ENCODE measurements at places on chromosomes 12 and 14. TPM values are rescaled to one million over a fixed set of nuclear protein-coding genes. Genes with fewer than 3 reads are reported as not detected.

GRCh38 chr14:26293909-26294308, 303.9 kb downstream of the NOVA1 start:
- no peak for DNase-seq

MRPL42 gene
- total RNA-seq: 34.6 TPM

CKAP4 gene
- total RNA-seq: 76.7 TPM

SEC23A gene
- total RNA-seq: 44.1 TPM

DNA sequence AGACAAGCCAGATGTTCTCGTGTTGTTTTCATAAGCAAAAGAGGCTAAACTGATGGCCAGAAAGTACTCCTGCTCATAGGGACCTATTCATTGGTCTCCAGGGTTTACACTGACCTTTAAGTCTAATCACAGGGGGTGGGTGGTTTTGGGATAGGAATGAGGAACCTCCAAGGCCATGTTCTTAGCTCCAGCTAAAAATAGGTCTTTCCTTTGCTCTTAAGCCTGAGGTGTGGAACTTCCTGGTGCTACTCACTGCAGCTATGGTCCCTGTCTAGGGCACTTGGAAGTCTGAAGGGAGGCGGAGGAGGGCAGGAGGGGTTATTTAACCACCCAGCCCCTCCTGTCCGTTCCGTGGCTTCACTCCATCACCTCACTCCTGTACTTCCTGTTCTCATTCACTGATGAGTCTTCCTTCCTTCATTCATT, 18.6 kb downstream of the GPRC5A start:
- DNase-seq: no peak

ARHGAP9 gene
- 65.4 TPM for total RNA-seq

- DNase-seq: no peak
Measured at GRCh38 chr12:26177283-26177682, 18.1 kb upstream of the SSPN start.

ACOT4 gene
- 0.44 TPM for total RNA-seq

DNA sequence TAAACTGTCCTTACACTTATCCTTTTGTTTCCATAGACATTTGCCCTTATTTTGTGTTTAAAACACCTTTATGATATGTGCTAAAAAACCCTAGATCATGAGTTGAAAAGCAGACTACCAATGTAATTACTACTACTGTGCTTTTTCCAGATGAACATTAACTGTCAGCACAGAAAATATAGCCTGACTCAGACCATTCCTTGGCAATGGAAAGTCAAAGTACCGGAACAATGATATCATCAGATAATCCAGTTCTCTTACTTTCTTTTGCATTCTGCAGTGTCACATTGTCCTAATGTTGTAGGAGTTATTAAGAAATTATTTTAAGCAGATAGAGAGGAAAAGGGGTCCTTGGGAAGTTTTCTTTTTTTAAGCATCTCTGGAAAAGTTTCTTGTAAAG, 1189.0 kb upstream of the FLRT2 start:
- no peak for DNase-seq

SLCO1B1 gene
- total RNA-seq: not detected

TEAD4 gene
- 120 TPM for total RNA-seq

GPR132 gene
- not detected for total RNA-seq

GRCh38 chr12:51823875-51824565, 24.5 kb downstream of the FIGNL2 start:
- DNase-seq: peak; percentile 40

DNA sequence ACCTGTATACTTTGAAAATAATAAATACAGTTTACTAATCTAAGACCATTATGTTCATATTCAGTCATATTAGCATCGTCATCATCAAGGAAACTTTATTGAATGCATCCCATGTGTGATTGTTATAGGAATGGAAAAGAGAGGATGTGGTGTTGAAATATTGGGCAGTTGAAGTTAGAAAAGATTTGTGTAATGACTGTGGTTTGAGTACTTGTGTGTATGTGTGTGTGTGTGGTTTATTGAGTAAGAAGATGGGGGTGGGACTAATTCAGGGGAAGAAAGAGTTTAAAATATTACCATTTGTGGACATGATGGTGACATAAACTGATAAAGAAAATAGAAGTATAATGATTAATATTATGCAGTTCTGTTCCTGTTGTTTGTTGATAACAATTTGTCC, 238.7 kb upstream of the SEL1L start:
- no peak for DNase-seq

GRCh38 chr14:62546862-62547474, 498.3 kb downstream of the KCNH5 start:
- DNase-seq: no peak

MYF6 gene
- 0.31 TPM for total RNA-seq

DNA sequence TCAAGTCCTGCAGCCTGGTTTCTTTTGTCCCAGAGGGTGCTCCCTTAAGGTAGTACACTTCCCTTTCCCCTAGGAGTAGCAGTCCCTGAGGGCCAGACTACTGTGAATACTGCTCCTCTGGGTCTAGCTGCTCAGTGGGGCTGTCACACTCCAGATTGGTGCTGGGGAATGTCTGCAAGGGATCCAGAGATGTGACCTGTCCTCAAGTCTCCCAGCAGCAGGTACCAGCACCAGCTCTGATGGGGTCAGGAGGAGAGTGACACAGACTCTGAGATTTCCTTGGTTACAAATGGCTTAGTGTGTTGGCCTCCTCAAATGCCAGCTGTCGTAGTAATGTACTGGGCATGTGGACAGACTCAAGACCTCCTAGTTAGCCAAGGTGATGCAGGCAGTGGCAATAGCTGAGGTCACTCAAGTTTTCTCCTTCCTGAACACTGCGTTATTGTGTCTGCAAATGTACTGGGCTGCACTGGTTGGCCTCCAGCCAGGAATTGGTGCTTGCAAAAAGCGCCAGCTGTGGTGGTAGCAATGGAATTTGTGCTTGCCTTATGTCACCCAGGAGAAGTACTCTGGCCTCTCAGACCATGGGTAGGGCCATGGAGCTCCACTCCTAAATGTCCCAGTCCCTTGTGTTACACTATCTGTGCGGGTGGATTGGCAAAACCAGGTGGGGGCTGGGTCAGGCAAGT, 36.4 kb upstream of the AEBP2 start:
- no peak for DNase-seq

TECPR2 gene
- total RNA-seq: 28.9 TPM

GRCh38 chr12:2344885-2345284, 292.1 kb downstream of the CACNA1C start:
- DNase-seq: no peak

DUSP6 gene
- 232 TPM for total RNA-seq

DNA sequence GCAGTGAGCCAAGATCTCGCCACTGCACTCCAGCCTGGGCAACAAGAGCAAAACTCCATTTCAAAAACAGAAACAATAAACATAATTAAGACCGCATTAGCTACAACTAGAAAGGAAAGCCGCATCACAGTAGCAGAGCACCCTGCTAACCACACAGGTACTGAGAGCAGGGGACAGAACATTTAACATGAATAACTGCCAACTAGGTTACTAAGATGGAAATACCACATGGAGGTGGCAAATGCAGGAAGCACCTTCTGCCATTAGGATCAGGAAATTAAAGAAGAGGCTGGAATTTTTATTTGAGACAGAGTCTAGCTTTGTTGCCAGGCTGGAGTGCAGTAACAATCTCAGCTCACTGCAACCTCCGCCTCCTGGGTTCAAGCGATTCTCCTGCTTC, 41.9 kb downstream of the CDC42BPB start:
- DNase-seq: no peak

DNA sequence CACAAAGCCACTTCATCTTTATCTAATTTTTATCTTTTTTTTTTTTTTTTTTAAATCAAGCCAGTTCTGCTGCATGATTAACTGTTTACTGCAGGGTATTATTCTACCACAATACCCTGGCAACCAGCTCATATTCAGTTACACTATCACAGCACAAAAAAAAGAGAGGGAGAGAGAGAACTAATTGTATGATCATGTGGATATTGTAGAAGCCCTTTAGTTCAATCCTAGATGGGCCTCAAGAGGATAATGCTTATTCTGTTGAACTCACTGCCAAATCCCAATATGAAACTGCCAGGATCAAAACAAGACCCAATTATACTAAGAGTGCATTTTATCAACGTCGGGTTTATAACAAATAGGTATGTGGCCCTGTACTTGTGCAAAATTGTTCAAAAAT, 51.5 kb downstream of the MED13L start:
- no peak for DNase-seq

GRCh38 chr14:58280954-58281787, 17.2 kb upstream of the ARID4A start:
- DNase-seq: no peak

L3HYPDH gene
- total RNA-seq: 11.4 TPM

DNA sequence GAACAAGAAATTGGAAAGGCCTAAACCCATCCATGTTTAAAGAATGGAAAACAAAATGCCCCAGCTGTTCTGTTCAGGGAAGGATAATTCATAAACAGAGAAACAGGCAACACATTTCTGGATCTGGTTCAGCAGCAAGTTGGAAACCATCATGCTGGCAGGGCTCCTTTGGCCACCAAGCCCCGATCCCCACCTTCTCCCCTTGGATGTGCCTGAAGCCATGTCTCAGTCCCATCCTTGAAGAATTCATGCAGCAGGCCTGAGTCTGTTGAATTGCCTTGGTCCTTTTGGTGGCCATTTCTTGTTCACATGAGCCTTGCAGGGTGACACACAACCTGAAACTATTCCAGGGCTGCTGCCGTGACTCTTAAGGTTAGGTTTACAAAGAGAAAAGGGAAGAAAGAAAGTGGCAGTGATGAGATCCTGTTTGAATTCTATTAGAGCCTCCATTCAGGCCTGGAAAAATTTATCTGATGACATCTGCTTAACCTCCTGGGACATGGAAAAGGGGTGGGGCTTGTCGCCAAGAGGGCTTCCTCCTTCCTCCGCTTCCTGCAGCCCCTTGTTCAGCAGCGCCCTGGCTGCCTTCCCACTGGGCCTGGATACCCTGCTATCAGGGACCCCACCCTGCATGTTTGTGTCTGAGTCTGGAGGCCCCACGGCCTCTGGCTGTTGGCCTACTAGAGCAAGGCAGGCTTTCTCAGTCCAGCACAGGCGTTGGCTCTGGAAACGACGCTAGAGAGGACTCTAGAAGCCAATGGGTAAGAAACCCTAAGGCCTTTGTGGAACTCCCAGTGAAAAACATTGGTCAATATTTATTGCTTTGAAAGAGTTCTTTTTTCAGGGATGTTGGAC, 341.9 kb downstream of the C12orf75 start:
- no peak for DNase-seq

DNA sequence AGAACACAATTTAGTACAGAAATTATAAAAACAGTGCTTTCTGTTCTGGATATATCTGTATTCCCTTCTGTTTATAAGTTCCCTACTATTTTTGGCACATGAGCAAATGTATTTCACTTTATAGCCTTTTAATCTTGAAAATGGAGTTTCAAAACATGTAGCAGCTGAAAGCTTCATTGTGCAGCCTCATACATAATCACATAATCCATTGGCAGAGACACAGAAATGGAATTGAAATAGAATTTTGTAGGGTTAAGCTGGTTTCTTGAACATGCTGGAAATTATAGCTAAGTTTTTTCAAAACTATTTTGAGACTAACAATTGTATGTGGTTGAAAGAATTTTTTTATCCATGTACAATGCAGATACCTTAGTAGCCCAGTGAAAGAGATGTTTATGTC, 614.3 kb upstream of the MDGA2 start:
- no peak for DNase-seq

All from endothelial cell (in vitro differentiated cells).